ENCODE measurements at places on chromosomes 7 and 10. TPM values are rescaled to one million over a fixed set of nuclear protein-coding genes. Genes with fewer than 3 reads are reported as not detected.

PLXDC2 gene
- 81.7 TPM for total RNA-seq

DNA sequence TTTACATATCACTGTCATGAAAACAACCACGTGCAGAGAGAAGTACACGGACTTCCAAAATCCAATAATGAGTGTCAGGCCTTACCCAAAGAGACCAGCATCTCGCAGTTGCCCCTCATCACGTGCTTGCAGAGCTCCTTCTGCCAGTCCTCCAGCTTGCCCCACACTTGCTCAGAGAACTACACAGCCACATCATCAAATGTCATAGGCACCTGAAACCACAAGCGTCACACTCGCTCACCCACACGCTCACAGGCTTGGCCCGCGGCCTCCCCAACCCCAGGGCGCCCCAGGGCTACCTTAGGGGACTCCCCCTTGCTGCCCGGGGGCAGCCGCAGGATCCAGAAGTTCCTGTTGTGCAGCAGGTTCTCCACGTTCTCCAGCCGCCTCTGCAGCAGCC lies 123.4 kb upstream of the ZNF746 start:
- no peak for DNase-seq
- no peak overlapping the region for H3K27ac ChIP-seq
- H3K27me3 ChIP-seq: no peaks in the 10 kb centered on the region
- H3K4me3 ChIP-seq: no peak overlapping the region
- H3K4me1 ChIP-seq: peaks cover 7% of the 10 kb centered on the region
- H3K36me3 ChIP-seq: no peaks in the 10 kb centered on the region

DNA sequence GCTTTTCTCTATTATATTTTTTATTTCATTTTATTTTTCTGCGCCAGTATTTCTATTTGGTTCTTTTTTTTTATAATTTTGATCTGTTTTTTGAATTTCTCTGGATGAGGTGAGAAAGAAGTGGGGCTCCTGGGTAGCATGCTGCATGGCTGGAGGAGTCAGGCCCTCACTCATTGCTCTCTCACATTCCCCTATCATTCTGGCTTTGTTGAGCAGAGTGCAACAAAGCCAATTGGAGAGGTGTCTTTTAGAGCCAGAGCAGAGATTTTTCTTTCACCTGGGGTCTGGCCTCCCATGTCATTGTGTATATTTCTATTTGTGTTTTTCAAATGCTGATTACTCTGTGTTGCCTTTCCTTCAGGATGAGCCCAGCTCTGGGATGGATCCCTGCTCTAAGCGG lies 330.0 kb upstream of the CDC14C start:
- no peaks in the 10 kb centered on the region for H3K36me3 ChIP-seq
- H3K27ac ChIP-seq: no peak overlapping the region
- no peaks in the 10 kb centered on the region for H3K27me3 ChIP-seq
- H3K4me1 ChIP-seq: no peaks in the 10 kb centered on the region
- DNase-seq: no peak
- no peak overlapping the region for H3K4me3 ChIP-seq

DNA sequence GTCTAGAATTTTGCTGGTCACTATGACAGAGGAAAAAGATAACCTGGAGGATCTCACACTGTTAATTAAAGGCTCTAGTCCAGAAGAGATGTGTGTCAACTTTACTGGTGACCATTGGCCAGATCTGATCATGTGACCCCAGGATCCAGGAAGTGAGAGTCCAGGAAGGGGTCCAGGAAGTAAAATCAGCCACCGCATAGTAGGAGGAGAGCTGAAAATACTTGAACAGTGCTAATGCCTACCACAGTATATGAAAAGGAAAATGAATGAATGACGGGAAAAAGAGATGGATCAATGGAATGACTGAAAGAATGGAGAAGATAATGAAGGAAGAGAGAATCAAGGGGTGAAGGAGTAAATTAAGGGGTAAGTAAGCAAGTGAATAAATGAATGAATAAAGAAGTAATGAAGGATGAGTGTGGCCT lies 415.3 kb downstream of the RPS24 start:
- H3K36me3 ChIP-seq: no peaks in the 10 kb centered on the region
- H3K4me3 ChIP-seq: no peak overlapping the region
- no peaks in the 10 kb centered on the region for H3K27me3 ChIP-seq
- DNase-seq: no peak
- no peak overlapping the region for H3K27ac ChIP-seq
- H3K4me1 ChIP-seq: peaks cover 8% of the 10 kb centered on the region

- H3K27ac ChIP-seq: no peak overlapping the region
- no peaks in the 10 kb centered on the region for H3K27me3 ChIP-seq
- DNase-seq: no peak
- peaks cover 5% of the 10 kb centered on the region for H3K4me1 ChIP-seq
- H3K36me3 ChIP-seq: no peaks in the 10 kb centered on the region
Measured at GRCh38 chr7:151104411-151105235, 18.3 kb downstream of the AGAP3 start.

Measured in testis (tissue), 5 donors.